Right renal cortex interstitium (tissue), 3 donors: ENCODE measurements at places on chromosomes 5 and 9. TPM values are rescaled to one million over a fixed set of nuclear protein-coding genes. Genes with fewer than 3 reads are reported as not detected.

JAKMIP2 gene
- polyA plus RNA-seq, result 3.9 TPM

DNA sequence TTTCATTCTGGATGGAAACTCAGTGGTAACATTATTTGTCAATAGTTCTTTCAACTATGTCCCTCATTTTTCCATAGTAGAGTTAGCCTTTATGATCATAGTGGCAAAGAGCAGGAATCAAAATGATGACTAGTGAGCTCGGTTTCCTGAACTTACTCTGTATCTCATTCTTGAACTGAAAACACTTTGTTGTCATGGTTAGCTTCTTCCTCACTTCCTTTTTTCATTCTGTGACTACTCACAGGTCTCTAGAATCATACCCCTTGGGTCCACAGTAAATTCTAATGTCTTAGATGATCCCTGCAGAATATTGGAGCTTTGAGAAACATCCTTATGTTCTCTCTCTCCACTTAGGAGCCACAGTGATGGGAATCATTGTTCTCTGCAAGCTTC is 29.4 kb upstream of the RECK start:
- no peak for DNase-seq

- no peak for DNase-seq
Measured at GRCh38 chr9:131717719-131718460, 22.0 kb downstream of the RAPGEF1 start.

C1QTNF2 gene
- polyA plus RNA-seq, result 0.98 TPM

GRCh38 chr5:177334155-177334551 is 17.3 kb downstream of the LMAN2 start:
- DNase-seq, result no peak

CCDC112 gene
- polyA plus RNA-seq, result 21.2 TPM

- DNase-seq, result no peak
Measured at GRCh38 chr9:20623748-20624124, 1.4 kb upstream of the MLLT3 start.

DNA sequence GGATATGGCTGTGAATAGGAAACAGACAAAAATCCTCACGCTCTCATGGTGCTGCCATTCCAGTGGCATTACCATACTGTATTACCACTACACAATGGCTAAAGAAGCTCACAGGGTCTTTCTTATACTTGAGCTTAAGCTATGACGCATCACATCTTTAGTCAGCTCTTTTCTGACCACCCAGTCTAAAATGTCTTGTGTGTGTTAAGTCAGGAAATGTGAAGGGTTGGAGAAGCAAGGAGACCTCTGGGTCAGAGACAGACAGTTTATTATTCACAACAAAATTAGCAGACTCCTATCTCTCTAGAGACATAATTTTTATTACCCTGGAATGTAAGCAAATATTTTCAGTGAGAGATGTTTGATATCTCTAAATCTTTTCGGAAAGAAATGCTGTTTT is 1583.2 kb upstream of the WWC1 start:
- no peak for DNase-seq
